ENCODE measurements at places on chromosomes 6 and 20.

- DNase-seq = no peak
These were observed 82.1 kb downstream of the MRPL14 start for GRCh38 chr6:44044940-44045671.

DNA sequence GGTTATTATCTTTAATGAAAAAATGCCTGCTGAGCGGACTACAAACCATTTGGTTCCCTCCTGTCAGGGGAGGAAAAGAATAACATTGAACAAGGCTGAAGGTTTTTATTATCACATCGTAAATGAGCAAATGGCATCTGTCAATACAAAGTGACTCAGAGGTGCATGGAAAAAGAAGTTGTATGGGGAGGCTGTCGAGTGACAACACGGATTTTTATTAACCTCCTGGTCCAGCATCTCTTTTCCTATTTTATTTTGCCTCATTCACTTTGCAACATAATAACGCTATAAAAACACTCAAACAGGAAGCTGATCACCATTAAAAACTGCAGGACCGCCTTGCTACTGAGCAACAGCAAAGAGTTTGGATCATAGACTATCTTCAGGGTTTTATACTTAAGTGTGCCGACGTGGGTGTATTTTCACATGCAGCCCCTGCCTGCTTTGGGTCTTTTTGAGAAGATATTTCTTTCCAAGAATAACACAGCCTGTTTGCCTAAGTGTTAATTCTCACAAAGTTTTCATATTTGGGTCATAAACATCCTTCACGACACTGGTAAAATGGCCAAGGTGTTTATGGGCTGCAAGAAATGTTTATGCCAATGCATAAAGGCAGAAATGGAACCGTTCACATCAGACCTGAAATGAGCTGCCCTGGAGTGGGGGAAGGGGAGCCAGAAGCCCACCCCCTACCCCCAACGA, 132.1 kb upstream of the SALL4 start:
- DNase-seq = no peak

- DNase-seq = no peak
These were observed 284.1 kb upstream of the TAB2 start for GRCh38 chr6:149033454-149033853.

DNA sequence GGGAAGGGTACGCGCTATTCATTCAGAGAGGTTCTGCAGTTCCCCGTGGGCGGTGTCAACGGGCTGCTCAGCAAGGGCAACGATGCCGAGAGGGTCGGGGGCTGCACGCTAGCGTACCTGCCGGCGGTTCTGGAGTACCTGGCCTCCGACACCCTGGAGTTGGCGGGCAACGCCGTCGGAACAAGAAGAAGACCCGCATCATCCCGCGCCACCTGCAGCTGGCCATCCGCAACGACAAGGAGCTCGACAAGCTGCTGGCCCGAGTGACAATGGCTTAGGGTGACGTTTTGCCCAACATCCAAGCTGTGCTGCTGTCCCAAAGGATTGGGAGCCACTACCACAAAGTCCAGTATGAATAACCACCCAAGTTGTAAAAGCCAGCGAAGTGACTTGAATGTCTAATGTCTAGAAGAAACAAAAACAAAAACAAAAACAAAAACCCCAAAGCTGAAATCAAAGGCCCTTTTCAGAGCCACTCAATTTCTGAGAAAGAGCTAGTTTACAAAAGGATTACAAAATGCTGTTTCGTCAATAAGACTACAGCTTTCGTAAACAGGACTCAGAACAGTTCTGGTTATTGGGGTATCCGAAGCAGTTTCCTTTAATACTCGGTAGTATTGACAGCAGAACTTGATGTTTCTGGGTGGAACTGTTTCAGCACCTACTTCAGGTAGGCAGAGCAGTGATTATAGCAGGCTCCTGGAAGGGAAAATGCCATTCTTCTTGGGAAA, 21.9 kb upstream of the SLC17A4 start:
- DNase-seq = no peak

- DNase-seq = no peak
These were observed 95.9 kb downstream of the BMP2 start for GRCh38 chr20:6863355-6863754.

DNA sequence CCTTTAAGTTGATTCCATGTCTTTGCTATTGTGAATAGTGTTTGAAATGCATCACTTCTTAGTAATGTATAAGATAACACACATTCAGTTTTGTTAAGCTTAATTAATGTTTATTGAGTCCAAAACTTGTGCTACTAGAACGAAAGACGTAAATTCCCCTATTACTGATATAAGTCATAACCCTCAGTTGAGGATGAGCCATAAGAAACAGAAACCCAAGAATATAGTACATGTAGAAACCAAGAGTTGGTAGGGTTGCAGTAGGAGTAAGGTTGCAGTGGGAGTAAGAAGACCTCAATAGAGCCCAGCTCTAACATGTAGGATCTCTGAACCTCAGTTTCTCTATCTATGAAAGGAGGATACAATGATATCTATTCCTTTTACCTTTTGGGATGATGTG, 19.3 kb downstream of the CITED2 start:
- no peak for DNase-seq

GRCh38 chr20:24734139-24734538, 214.9 kb upstream of the CST7 start:
- no peak for DNase-seq

GRCh38 chr6:84524636-84525035, 239.8 kb downstream of the TBX18 start:
- no peak for DNase-seq

GRCh38 chr6:100719883-100720682, 161.0 kb downstream of the ASCC3 start:
- DNase-seq = no peak

GRCh38 chr6:106512968-106513574, 116.2 kb downstream of the RTN4IP1 start:
- no peak for DNase-seq

GRCh38 chr6:100267721-100268123, 197.0 kb downstream of the SIM1 start:
- DNase-seq = no peak

DNA sequence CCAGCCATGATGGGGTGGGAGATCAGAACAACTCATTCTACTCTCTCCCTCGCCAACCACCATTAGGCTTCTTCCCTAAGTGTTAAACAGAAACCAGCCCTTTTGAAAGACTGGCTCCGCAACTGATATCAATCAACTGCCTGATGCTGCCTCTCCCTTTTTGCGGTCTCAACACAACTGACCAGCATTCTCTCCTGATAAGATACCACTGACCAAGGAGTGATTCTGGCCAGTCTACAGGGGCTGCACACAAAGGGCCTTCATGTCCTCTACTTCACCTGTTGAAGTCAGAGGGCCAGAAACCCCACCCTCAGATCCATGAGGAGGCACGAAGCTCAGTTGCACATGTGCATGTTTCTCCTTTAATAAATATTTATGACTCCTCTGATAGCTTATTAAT, 145.1 kb downstream of the CD24 start:
- no peak for DNase-seq

- no peak for DNase-seq
These were observed 167.4 kb upstream of the OLIG3 start for GRCh38 chr6:137661601-137662000.

GRCh38 chr6:44957156-44957555, 371.0 kb upstream of the RUNX2 start:
- DNase-seq = no peak

- DNase-seq = no peak
These were observed 22.5 kb upstream of the HFE start for GRCh38 chr6:26064619-26065257.

GRCh38 chr6:41555326-41556300, 9.4 kb downstream of the FOXP4 start:
- DNase-seq = no peak

- no peak for DNase-seq
These were observed 1.2 kb downstream of the SYNCRIP start for GRCh38 chr6:85641522-85641896.

- no peak for DNase-seq
These were observed 28.4 kb downstream of the IL20RA start for GRCh38 chr6:137016356-137016755.

DNA sequence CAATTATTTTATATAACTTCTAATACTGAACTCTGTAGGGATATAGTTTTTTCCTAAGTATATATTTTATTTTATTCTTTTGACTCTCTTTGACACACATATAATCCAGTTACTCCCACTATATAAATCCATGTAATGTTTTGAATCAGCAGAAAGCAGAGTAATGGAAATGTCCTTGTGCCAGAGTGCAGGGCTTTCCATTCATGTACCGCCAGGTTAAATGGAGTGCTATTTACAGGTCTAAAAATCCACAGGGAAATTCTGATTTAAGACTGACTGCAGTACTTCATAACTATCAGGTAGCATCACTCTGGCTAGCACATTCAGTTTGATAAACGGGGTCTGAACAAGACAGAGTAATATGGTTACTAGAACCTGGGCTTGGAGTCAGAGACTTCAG, 626.8 kb downstream of the COL12A1 start:
- no peak for DNase-seq

DNA sequence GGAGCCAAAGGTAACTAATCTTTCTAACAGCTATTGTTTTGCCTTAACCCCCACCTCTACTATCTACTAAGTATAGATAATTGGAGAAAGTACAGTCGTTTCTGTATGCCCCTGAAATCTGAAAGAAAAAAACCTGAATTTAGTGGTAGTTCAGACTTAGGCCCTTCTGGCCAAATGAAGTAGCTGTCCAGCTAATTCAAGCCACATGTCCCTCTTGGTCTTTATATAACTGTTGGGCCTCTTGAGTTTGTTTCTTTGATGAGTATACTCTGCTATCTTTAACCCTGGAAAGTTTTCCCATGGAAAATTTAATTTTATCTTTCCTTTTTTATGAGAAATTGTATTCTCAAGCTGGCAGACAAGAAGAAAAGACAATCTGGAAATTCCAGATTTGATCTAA, 73.0 kb upstream of the FAM8A1 start:
- no peak for DNase-seq

DNA sequence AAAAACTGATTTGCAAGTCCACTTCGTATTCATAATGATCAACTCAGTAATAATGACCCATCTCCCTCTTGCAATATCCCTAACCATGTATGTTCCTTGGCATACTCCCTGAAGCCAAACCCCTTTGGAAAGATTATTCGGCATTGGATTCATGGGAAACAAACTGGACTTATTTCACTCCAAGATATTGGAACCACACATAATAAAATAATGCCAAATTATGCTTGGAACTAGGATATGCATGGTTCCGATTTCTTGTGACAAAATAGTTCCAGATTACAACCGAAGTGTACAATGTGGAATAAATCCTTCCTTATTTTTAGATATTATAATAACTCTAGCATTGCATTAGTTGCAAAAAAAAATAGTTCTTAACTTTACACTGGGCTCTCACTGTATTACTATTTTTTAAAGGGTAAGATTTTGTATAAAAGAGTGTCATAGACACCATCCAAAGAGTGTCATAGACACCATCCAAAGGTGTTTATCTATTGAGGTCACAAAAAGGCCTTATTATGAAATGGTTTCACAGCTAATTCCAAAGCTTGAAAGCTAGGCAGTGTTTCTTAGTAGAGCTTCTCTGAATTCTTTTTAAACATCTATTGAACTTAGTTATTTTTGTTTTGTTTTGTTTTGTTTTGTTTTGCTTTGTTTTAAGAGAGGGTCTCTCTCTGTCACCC, 410.9 kb upstream of the JARID2 start:
- no peak for DNase-seq

- no peak for DNase-seq
These were observed 588.0 kb upstream of the ARID1B start for GRCh38 chr6:156189195-156189594.

DNA sequence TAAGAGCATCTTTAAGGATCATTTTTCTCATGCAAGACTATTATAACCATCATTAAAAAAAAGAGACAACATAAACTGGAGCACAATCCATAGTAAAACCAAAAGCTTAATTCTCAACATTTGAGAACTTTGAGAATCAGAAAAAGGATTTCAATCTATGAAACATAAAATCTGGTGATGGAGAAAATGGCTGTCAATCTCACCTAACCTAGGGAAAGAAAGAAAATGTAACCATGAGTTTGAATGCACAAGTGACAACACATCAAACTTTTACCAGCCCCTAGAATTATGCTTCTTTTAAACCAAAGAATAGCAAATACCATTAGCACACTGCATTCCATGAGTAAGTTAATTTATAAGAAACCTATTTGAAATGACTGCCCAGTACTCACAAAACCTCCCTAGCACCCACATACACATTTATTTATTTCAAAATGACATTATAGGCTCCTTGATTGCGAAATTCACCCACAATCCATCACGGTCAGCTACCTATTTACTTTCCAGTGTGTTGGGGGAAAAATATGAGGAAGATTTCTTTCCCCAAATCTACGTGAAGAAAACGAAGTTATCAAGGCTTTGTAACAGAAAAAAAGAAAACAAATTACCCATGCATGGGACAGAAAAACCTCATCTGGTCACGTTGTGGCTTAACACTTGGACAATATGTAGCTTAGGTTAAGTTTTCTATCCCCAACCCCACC, 828 bp downstream of the ASCC3 start:
- DNase-seq = no peak

DNA sequence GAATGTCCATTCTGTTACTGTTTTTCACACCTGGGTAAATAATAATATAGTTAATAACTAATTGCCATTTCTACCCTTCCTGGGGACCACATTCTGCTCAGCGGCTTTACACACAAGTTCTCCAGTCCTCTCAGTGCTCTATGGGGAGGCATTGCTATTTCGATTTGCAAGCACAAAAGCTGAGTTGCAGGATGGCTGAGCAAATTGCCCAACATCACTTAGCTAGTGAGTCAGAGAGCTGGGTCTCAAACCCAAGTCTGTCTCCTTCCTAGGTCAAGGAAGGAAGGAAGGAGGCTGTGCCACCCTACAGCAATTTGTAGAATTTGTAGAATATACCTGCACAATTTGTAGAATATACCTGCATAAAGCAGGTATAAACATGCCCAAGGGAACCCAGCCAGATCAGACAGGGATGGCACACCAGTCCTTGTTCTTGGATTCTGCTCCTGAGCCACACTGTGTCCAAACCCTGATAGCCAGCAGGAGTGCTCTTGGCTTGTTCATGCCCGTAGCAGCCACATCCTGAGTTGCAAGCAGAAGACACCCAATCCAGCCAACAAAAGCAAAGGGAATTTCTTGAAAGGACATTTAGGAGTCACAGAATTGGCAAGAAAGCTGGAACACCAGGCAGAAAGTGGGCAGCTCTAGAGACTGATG, 56.9 kb downstream of the LY86 start:
- DNase-seq = no peak

- DNase-seq = no peak
These were observed 82.7 kb upstream of the DUSP22 start for GRCh38 chr6:209432-210103.

DNA sequence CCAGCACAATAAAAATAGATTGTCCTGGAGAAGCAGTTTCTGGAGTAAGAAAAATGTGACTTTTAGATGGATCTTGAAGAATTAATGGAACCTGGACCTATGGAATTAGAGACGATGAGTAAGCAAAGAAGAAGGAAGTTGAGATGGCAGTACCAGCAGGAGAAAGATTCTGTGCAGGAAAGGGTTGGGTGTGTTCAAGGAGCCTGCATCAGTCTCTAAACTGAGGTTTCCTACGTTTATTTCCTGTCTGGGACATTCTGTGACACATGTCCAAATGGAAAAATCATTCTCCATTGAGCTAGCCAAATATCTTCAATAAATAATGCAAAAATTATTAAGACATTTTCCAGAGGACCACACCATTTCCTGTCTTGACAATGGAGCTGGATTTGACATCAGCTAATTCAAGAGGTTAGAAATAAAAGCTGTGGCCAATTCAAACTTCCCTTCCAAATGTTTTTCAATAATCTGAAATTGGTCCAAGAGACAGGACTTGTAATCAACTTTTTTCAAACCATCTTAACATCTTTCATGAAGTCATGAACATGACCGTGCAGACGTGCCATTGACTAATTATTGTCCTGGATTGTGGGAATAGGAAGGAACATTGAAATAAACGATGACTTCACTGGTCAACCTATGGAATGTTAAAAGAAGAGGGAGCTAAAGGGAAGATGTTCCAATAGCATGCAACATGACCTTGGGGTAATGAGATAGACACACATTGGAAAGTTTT, 198.3 kb downstream of the ZNF217 start:
- DNase-seq = no peak

Measured in SHP77 treated with DMSO at 0.1 percent for 48 hours (cell line).